ENCODE measurements at places on chromosomes 1 and 21.

- DNase-seq = no peak
These were observed 2.0 kb downstream of the PI4KB start for GRCh38 chr1:151325231-151325630.

- no peak for DNase-seq
These were observed 167.4 kb upstream of the TMEM51 start for GRCh38 chr1:14986168-14986567.

- peak; percentile 90 for DNase-seq
These were observed 3.6 kb downstream of the CR1 start for GRCh38 chr1:207499573-207499972.

- DNase-seq = peak; percentile 87
These were observed 275.8 kb downstream of the TGFB2 start for GRCh38 chr1:218620956-218621355.

DNA sequence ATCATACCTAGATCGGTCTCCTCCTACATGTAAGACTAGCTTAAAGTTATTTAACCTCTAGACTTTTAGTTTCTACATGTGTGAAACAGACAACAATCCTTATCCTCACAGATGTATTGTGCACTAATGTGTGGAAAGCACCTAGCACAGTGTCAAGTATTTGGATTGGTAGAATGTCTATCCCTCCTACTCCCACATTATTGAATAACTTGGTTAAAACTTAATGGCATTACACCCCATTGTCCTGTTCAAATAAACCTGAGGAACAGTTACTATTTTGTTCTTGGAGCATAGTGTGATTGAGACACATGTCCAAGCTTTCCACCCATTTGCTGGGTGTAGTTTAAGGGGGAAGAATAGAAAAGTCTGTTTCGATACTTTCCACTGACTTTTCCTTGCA, 208.8 kb upstream of the JUN start:
- DNase-seq = no peak

DNA sequence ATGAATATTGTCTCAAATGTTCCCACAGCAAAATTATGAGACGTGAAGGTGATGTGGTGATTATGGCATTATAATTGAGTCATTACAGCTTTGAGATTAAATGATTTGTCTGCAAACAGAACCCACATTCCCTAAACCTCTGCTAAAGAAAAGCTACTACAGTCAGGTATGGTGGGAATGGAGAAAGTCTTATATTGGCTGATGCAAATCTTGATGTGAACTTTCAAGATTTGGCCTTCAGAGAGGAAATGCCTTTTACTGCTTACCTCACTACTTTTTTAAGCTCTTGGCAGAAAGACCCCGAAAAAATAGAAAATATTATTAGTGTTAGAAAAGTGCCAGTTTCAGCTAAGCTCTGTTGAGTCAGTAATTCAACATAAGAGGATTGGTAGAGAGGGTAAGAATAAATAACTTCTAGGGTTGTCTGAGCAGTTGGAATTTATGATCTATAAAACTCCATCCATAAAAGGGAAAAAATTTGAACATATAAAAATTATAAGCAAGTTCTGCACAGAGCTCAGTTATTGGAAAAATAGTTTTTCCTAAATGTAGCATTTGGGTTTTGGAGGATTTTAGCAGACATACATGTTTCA, 47.8 kb upstream of the RGS5 start:
- peak; percentile 38 for DNase-seq

DNA sequence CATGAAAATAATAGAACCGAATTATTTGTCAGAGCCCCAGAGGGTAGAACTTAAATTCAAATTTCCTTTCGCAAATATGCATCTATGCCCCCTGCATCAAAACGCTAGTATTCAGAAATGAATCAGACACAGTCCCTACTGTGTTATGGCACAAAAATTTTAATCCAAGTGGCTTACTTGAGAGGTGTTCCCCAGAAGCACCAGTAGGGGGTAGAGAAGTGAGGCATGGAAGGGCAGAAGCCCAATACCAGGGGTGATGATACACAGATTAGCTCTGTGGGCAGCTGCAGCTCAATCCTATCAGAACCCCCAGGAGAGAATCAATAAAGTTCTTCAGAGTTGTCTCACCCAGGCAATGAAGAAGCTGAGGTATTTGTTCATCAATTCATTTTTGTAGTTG, 342.2 kb downstream of the OMA1 start:
- DNase-seq = no peak

DNA sequence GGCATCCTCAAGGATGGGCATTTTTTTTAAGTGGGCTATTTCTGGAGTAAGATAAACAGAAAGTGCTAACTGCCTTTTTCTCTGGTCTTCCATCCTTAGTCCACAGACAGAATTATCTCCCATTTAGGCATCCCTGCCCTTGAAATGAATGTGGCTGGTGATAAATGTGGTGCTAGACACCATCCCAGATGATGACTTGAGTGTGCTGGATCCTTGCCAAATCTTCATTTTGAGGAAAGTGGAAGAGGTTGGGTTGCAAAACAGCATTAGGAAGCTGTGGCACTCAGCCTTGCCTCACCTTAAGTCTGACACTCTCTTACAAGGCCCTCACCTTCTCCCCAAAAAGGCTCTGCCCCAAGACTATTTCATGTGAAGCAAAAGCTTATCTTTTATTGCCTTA, 19.2 kb downstream of the MAB21L3 start:
- no peak for DNase-seq

- DNase-seq = no peak
These were observed at the start of gene RGSL1 for GRCh38 chr1:182450087-182450486. RGSL1 (plus strand) TSS chr1:182450146; CDS start chr1:182450166, 20 bp downstream.

- DNase-seq = no peak
These were observed 11.5 kb downstream of the ZMYM4 start for GRCh38 chr1:35280006-35280405.

GRCh38 chr1:200345520-200345919, 64.3 kb downstream of the ZNF281 start:
- DNase-seq = no peak

DNA sequence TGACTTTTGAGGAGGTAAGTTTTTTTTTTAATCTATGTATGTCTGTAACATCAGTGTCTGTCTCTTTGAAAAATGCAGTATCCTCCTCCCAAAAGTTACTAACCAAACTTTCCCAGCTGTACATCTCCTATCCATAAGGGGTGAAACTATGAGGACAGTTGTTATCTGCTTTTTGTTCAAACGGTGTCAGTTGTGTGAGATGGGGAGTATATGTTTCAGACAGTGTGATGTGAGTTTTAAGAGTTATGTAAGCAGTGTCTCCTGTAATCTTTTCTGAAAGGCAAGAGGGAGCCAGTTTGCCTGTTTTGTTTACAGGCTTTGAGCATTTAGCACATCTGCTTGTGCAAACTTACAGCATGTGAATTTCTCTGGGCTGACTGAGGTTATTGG, 34.8 kb upstream of the CACYBP start:
- no peak for DNase-seq

DNA sequence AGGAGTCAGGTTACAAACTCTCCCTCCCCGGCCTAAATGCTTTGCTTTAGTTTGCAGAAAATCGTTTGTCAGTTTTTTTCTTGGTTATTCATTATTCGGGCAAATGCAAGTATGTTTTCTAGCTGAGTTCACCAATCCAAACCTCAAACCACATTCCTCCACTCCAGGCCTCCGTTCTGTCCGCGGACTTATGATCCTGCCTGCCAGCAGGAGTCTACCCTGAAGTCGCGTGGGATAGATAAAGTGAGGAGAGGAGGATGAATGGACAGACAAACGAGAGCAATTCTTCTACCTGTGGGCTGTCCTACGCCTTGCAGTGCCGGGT, 1.3 kb downstream of the ADAMTS1 start:
- peak; percentile 55 for DNase-seq

DNA sequence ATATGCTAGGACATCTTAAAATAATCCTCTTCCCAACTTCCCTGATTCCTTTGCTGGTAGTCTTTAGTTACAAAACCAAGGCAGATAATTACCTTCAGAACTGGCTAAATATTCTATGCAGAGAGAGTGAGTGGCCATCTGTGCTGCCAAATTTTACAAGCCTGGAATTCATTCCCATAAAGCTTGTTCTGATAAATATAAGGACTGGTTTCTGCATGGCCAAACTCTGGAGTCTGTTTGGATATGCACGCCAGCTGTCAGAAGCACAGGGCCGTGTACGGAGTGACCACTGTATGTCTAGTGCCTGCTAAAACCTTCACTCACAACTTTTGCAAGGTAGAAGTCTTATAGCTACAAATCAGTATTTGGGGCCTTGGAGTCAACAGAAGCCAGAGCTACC, 66.5 kb upstream of the RAVER2 start:
- no peak for DNase-seq

DNA sequence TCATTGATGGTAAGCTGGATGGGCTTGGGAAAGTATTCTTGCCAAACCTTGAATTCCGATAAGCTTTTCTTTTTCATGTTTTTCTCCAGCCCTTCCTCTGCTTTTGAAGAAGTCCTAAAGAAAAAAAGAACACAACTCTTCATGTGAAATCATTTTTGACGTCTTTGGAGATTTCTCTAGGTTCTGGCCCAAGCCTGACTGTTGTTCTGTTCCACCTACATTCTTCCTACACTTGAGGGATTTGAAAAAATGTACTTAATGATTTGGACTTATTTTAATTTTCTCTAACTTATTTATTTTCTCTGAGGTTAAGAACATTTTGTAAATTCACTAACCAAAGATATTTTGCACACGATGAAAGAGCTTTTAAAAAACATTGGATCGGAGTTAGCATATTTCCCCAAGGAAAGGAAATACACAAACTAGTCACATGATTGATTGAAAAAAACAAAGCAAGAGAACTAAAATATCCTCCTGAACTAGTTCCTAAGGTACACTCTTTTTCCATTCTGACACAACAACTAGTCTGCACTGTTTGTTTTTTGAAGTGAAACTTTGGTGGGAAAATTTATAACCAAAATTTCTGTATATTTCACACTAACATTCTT, 82.3 kb downstream of the LTN1 start:
- no peak for DNase-seq

DNA sequence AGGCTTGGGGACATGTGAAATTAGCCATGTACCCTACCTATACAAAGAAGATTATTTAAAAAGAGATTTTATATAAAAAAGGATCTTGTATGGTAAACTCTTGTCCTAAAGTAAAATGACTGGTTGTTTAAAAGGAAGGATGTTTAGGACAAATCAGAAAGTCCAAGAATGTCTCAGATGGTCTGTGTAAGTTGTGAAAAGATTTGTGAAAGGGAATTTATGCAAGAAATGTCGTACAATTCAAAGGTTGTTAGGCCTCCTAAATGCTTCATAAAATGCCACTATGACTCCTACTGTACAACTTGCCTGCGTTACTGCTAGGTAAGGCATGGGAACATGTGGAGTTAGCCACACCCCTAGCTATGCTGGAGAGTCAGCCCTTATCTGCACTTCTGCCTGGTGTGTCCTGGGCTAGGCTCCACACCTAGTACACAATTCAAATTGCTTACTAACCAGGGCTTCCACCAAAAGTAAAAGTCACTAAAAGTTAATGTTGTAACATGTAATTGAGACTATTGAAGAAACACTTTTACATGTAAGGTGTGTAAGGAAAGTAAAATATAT, 19.7 kb downstream of the PRDX6 start:
- DNase-seq = no peak

DNA sequence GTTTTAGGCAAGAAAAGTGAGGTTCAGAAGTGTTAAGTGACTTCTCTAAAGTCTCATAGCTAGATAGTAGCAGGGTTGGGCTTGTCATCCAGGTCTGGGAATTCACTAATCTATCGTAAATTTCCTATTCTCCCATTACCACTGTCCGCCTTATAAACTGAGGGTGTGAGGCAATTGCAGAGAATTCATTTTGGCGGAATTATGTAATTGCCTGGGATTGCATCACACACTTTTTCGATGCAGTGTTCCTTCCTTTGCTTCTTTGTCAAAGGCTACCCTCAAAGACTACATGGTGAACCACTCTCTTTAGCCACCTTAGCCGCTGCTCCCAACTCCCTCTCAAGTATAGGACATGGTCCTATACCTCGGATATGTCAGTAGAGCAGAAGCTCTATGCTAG, 19.1 kb downstream of the SELP start:
- DNase-seq = no peak

DNA sequence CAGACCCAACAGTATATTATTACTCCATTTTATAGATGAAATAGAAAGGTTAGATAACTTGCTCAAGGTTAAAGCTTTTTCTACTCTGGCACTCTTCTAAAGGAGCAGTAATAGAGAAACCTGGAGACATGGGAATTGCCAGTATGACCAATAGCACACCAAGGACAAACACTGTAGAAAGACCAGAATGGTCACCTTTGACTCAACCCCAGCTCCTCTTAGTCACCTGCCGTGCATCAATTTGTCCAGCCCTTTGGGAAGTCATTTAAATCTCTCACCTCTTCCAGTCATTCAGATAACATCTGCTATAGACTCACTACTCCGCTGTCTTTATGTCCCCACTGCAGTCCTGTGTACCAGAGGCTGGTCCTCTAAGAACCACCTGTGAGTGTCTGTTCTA, 23.9 kb upstream of the SLC44A3 start:
- DNase-seq = peak; percentile 33

GRCh38 chr1:231951374-231951773, 324.8 kb downstream of the DISC1 start:
- DNase-seq = peak; percentile 79

DNA sequence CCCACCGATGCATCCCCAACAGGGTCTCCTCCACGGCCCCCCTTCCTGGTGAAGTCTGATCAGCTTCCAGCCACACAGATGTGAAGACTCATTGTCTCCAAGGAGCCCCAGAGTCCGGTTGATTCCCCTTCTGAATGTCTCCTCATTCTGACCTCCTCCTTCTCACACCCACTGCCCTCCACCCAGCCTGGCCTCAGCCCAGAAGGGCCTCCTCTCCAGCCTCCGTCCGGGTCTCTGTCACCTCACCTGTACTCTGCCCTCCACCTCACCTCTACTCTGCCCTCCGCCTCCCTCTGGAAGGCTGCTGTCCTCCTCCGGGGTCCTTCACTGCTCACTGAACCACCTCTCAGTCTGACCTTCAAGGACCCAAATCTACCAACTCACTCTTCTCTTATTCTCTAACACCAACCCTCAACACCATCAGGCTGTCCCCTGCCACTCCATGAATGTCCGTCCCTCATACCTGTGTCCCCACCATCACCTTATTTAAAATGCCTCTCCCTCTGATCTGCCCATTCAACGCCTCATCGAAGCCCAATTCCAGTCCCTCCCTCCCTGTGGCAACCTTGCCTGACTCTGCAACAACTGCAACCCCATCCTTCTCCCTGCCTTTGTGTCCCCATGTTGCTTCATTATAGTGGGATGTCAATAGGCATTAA, 201.2 kb downstream of the TOMM20 start:
- no peak for DNase-seq

DNA sequence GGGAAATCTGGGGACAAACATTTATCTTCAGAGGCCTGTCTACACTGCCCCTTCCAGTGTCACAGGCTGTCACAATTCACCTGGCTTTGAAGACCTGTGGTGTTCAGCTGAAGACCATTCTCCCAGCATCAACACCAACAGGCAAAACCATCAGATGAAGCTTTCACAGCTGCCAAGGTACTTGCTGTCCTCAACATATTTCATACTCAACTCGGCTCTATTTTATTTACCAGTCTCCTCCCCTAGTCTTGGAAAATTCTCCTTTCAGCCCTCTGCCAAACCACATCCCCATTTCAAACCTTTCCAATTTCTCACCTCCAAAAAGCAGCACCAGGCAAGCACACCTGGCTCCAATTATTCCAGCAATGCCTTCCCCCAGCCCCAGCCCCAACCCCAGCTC, 108.8 kb downstream of the TGFBR3 start:
- no peak for DNase-seq

Data from PC-3 (cell line).